ENCODE measurements at places on chromosomes 1 and 21.

DNA sequence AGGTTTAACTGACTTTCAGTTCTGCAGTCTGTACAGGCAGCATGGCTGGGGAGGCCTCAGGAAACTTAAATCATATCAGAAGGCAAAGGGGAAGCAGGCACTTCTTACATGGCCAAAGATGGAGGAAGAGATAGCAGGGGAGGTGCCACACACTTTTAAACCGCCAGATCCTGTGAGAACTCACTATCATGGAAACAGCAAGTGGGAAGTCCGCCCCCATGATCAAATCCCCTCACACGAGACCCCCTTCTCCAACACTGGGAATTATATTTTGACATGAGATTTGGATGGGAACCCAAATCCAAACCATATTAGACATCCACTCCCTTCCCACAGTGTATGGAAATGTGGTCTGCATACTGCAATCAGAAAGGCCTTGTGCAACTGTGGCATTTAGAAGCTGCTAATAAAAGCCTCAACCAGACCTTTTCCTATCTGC is 148.2 kb downstream of the FCRL5 start:
- no peak for ATAC-seq

GRCh38 chr1:226915672-226915995 is 24.5 kb upstream of the COQ8A start:
- no peak for ATAC-seq

DNA sequence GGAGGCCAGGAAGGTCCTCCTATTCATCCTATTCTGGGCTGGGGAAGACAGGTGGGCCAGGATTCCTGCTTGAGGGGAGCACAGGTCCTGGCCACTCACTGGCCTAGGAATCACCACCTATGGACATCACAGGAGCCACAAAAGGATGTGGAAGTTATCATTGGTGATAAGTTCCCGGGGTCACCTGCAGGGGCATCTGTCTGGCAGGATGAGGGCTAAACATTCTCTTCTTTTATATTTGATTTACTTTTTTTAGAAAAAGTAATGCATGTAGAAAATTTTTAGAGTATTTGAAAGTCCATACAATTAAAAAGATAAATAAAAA is 33.2 kb upstream of the KIAA0040 start:
- no peak for ATAC-seq

GRCh38 chr1:200042552-200043335 is 15.2 kb downstream of the NR5A2 start:
- ATAC-seq, result no peak

GRCh38 chr1:93750955-93751354 is 69.3 kb upstream of the BCAR3 start:
- no peak for ATAC-seq

GRCh38 chr1:222791006-222791710 is 23.7 kb upstream of the DISP1 start:
- no peak for ATAC-seq

DNA sequence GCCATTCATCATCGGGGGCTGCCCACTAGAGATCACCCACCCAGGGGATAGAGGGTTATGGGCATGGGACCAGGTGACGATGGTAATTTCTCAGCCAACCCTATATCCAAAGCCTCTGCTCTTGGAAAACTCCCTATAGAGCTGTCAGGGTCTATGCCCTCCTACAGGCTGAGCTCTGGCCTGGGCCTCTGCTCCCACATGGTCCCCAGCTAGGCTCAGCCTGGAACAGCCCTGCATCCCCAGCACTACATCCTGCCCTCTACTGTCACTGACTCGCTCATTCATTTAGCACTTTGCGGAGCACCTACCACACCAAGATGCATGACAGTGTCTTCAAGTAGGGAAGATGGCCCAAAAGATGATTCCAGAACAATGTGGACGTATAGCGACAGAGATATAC is 45.0 kb upstream of the EPS8L3 start:
- ATAC-seq, result no peak

GRCh38 chr21:22536509-22536908 is 1538.3 kb downstream of the NCAM2 start:
- no peak for ATAC-seq

- peak; percentile 98 for ATAC-seq
These were observed 57.8 kb upstream of the LRRC8D start for GRCh38 chr1:89762779-89763648.

- no peak for ATAC-seq
These were observed 5.9 kb downstream of the CSTB start for GRCh38 chr21:43770066-43770655.

- ATAC-seq, result no peak
These were observed 41.0 kb upstream of the RGS2 start for GRCh38 chr1:192767798-192768197.

DNA sequence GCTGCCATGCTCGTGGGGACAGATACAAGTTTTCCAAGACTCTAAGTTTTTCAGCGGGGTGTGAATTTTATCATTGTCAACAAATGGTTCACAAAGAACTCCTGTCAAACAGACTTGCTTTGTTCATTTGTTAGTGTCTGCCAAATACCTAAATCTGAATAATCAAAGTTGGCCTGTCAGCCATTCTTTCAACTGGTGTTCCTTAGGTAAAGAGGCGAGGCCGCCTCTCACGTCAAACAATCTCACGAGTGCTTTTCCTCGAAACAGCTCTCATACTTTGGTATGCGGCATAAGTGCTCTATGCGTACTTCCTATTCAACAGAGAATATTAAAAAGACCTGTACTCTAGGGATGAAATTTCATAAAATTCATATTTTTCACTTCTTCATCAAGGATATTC is 51.4 kb upstream of the KANK4 start:
- no peak for ATAC-seq

DNA sequence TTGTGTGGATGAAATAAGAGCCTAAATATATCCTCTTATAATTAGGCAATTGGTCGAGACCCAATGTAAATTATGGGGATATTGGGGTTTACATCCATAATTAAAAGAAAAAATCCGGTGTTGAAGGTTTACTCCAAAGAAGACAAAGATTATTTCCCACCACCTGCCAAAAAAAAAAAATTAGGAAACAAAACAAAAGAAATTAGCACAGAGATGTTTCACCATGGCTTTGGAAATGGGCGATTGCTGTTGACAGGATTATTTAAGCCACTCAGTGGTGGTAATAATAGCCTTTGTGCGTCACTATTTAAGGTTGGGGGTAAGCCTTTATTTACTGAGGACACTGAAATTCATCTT is 585 bp upstream of the GLRX2 start:
- no peak for ATAC-seq

GRCh38 chr1:56194701-56195300 is 384.6 kb downstream of the PLPP3 start:
- no peak for ATAC-seq

- ATAC-seq, result no peak
These were observed 527.1 kb downstream of the MRPL39 start for GRCh38 chr21:25080141-25080540.

GRCh38 chr1:37176269-37176668 is 142.0 kb upstream of the GRIK3 start:
- ATAC-seq, result no peak

GRCh38 chr1:35769188-35769758 is 505 bp downstream of the CLSPN start:
- ATAC-seq, result peak; percentile 89

Data from activated CD4-positive, CD25-positive, alpha-beta regulatory T cell treated with anti-CD3 and anti-CD28 coated beads, Interleukin-2, amount 50 U/mL, for 24 hours (primary cell).